HCT116 (cell line): ENCODE measurements at places on chromosomes 5 and 9. TPM values are rescaled to one million over a fixed set of nuclear protein-coding genes. Genes with fewer than 3 reads are reported as not detected.

GRCh38 chr5:31477516-31477915, 54.4 kb downstream of the DROSHA start:
- no peak for DNase-seq
- no peaks in the 10 kb centered on the region for H3K4me1 ChIP-seq
- H3K27ac ChIP-seq: no peak overlapping the region
- H3K27me3 ChIP-seq: no peaks in the 10 kb centered on the region

GRCh38 chr9:129451089-129451656, 169.7 kb downstream of the C9orf50 start:
- no peak for DNase-seq
- H3K4me1 ChIP-seq: no peaks in the 10 kb centered on the region
- H3K36me3 ChIP-seq: no peaks in the 10 kb centered on the region
- no peak overlapping the region for H3K27ac ChIP-seq
- no peak overlapping the region for H3K4me3 ChIP-seq

DNA sequence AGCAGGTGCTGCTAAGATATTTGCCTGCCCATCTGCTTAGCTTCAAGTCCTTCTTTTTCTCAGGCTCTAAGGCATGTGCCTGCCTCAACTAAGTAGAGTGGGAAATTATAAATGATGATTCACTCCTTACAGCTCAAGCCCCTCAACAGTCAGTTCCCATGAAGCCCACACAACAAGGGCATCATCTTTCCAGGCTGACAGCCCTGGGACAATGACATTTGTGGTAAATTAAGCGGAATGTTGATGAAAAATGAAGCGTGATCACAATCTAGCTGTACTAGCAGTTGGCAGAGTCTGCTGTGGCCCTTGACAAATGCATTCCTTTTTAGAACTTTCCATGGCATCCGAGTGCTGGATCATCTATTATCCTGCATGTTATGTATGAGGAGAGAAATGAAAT, 548.6 kb downstream of the KIF4B start:
- H3K4me1 ChIP-seq: no peaks in the 10 kb centered on the region
- no peaks in the 10 kb centered on the region for H3K36me3 ChIP-seq
- no peak overlapping the region for H3K27ac ChIP-seq
- H3K27me3 ChIP-seq: no peaks in the 10 kb centered on the region
- no peak overlapping the region for H3K4me3 ChIP-seq

GRCh38 chr5:110106750-110107149, 417.0 kb downstream of the MAN2A1 start:
- no peak overlapping the region for H3K4me3 ChIP-seq
- H3K27me3 ChIP-seq: peaks cover 13% of the 10 kb centered on the region
- H3K27ac ChIP-seq: no peak overlapping the region
- no peaks in the 10 kb centered on the region for H3K36me3 ChIP-seq
- H3K4me1 ChIP-seq: no peaks in the 10 kb centered on the region

- H3K36me3 ChIP-seq: no peaks in the 10 kb centered on the region
- no peak overlapping the region for H3K4me3 ChIP-seq
- H3K27ac ChIP-seq: no peak overlapping the region
- DNase-seq: no peak
- H3K27me3 ChIP-seq: no peaks in the 10 kb centered on the region
Measured at GRCh38 chr5:27962198-27962597, 923.8 kb upstream of the CDH9 start.

- no peaks in the 10 kb centered on the region for H3K36me3 ChIP-seq
- H3K4me1 ChIP-seq: no peaks in the 10 kb centered on the region
- no peak overlapping the region for H3K4me3 ChIP-seq
- no peaks in the 10 kb centered on the region for H3K27me3 ChIP-seq
- no peak overlapping the region for H3K27ac ChIP-seq
Measured at GRCh38 chr9:123049589-123050222, 16.2 kb downstream of the GPR21 start.

GRCh38 chr5:37565062-37565670, 186.0 kb downstream of the WDR70 start:
- H3K36me3 ChIP-seq: no peaks in the 10 kb centered on the region
- H3K27me3 ChIP-seq: no peaks in the 10 kb centered on the region
- no peak overlapping the region for H3K27ac ChIP-seq
- DNase-seq: no peak

DNA sequence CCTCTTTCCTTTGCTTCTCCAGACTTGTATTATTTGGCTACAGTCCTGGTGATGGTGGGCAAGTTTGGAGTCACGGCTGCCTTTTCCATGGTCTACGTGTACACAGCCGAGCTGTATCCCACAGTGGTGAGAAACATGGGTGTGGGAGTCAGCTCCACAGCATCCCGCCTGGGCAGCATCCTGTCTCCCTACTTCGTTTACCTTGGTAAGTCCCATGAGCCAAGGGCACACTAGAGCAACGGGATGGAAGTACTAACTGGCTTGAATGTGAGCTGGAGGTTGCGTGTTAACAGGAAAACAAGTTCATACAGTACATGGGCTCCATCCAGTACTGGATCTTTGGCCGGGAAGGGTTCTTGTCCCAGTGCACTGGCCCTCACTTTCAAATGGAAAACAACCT, 22.9 kb downstream of the SLC22A5 start:
- H3K36me3 ChIP-seq: peaks cover 19% of the 10 kb centered on the region
- no peak overlapping the region for H3K4me3 ChIP-seq
- no peak for DNase-seq
- H3K27ac ChIP-seq: no peak overlapping the region
- peaks cover 40% of the 10 kb centered on the region for H3K4me1 ChIP-seq

- H3K36me3 ChIP-seq: peaks cover 6% of the 10 kb centered on the region; the same call in 1 of the 2 replicates
- peak overlapping the region; percentile 95 for H3K4me3 ChIP-seq
- no peak for DNase-seq
Measured at GRCh38 chr5:150000990-150001659, 586 bp downstream of the HMGXB3 start.

DNA sequence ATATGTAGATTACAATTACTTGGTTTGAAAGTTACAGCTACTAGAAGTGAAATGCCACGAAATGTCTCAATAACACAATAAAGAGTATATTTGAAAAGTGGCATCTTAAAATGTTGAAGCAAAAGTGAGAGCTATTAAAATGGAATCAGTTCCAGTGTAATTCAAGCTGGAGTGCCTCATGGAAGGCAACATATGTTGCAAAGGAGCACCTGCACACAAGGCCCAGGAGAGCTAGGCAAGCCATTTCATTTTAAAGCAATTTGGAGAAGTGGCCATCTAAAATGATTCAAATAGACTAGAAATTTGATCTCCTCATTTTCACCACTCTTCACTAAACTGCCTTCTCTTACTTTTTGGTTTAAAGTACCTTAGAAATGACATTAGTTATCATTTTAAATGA, 167.8 kb downstream of the GABRB2 start:
- no peaks in the 10 kb centered on the region for H3K27me3 ChIP-seq
- DNase-seq: no peak
- H3K4me3 ChIP-seq: no peak overlapping the region
- no peaks in the 10 kb centered on the region for H3K36me3 ChIP-seq

GRCh38 chr9:121105531-121105930, 30.8 kb downstream of the CNTRL start:
- H3K27ac ChIP-seq: no peak overlapping the region
- no peaks in the 10 kb centered on the region for H3K27me3 ChIP-seq
- H3K36me3 ChIP-seq: no peaks in the 10 kb centered on the region
- no peak for DNase-seq
- H3K4me3 ChIP-seq: no peak overlapping the region

DNA sequence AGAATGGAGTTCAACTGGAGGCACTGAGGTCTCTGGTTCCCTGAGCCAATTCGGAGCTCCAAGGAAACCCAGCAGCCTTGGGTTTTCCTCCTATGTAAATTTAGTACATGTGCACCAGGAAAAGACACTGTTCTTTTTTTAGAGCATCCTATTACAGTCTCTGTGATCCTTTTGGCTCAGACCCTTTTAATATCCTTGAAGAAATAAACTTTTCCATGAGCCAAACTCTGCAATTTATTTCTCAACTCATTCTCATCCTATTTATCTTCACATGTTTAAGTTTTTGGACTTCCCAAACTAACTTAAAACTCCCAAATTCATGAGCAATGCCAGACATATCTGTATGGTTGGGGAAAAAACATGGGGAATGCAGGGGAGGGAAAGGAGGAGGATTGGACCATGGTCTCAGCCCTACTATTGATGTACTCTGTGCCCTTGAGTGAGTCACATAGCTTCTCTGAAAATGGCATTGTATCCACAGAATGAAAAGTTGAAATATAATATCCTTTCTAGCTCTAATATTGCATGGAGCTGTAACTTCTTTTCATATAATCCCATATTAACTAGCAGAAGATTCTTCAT, 76.6 kb downstream of the PAPPA start:
- H3K4me1 ChIP-seq: no peaks in the 10 kb centered on the region
- H3K4me3 ChIP-seq: no peak overlapping the region

GRCh38 chr9:78210841-78211301, 25.0 kb upstream of the CEP78 start:
- no peaks in the 10 kb centered on the region for H3K36me3 ChIP-seq
- no peak for DNase-seq
- no peaks in the 10 kb centered on the region for H3K27me3 ChIP-seq
- no peak overlapping the region for H3K4me3 ChIP-seq
- no peaks in the 10 kb centered on the region for H3K4me1 ChIP-seq

- no peak overlapping the region for H3K4me3 ChIP-seq
- no peak overlapping the region for H3K27ac ChIP-seq
- peaks cover 15% of the 10 kb centered on the region for H3K4me1 ChIP-seq
- DNase-seq: no peak
- no peaks in the 10 kb centered on the region for H3K36me3 ChIP-seq
Measured at GRCh38 chr9:124222918-124223720, 34.6 kb upstream of the NEK6 start.

DNA sequence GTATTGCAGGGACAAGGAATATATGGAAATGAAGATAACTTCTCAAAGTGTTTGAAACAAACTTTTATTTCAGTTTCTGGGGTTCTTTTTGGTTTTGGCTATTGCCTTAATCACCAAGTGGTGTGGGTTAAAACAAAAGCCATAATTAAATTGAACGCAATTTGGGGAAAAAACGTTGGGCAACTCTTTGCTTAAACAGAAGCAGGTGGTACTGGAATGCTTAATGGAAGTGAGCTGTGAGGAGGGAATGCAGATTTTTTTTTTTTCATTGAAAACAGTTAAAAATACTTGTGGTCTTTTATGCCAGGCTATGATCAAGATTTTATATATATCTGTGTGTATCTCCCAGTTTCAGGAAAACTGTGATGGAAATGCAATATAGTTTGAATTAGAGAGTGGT, 195.7 kb upstream of the TUT7 start:
- H3K36me3 ChIP-seq: no peaks in the 10 kb centered on the region
- DNase-seq: no peak
- peaks cover 54% of the 10 kb centered on the region; the same call in 1 of the 2 replicates for H3K27me3 ChIP-seq
- H3K27ac ChIP-seq: no peak overlapping the region
- H3K4me3 ChIP-seq: no peak overlapping the region

- H3K4me1 ChIP-seq: peaks cover 34% of the 10 kb centered on the region
- DNase-seq: peak; percentile 71
- no peak overlapping the region for H3K4me3 ChIP-seq
- H3K27me3 ChIP-seq: no peaks in the 10 kb centered on the region
Measured at GRCh38 chr9:95092262-95093072, 225.0 kb downstream of the FANCC start.

DNA sequence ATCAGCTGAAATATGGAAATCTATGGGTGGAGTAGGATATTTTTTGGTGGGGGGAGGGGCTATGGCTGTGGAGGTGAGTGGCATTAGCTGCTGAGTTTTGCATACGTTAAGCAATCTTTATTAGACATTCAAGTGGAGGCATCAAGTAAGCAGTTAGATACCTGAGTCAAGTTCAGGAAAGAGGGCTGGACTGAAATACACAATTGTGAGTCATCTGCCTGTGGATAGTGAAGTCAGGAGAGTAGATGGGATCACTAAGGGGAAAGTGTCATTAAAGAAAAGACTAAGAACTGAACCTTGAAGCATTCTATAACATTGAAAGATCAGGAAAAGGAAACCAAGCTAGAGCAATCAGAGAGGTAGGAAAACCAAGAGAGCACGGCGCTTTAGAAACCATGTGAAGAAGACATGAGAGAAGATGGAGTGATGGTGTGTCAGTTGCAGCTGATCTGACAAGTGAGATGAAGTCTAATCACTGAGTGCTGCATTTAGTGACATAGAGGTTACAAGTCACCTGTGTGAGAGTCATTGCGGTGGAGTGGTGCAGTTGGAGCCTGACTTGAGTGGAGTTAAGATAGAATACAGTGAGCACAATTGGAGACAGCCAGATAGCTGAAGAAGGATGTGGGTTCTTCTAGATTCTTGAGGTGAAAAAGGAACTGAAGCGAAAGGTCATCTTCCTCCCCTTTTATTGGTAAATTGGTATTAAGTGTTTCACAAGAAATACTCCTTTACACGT, 88.7 kb downstream of the PIP5K1B start:
- no peak for DNase-seq
- no peak overlapping the region for H3K4me3 ChIP-seq
- no peak overlapping the region for H3K27ac ChIP-seq
- H3K4me1 ChIP-seq: no peaks in the 10 kb centered on the region
- H3K27me3 ChIP-seq: peaks cover 41% of the 10 kb centered on the region
- no peaks in the 10 kb centered on the region for H3K36me3 ChIP-seq

DNA sequence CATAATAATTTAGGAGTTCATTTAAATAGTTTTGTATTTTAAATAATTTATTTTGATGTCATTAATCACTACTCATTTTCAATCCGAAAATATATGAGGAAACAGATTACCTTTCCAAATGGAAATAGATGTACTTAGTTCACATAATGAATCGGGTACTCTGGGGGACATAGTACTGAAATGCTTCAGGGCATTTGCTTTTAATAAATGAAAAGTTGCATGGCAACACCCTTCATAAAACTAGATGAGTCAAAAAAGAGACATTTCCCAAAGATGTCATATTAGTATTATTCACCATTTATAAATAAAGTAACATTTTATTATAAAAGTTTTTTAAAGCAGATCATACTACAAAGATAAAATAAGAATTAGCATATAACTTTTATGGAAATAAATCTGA, 177.8 kb downstream of the MCTP1 start:
- H3K27me3 ChIP-seq: no peaks in the 10 kb centered on the region
- H3K27ac ChIP-seq: no peak overlapping the region
- no peak overlapping the region for H3K4me3 ChIP-seq
- no peak for DNase-seq
- H3K4me1 ChIP-seq: no peaks in the 10 kb centered on the region

GRCh38 chr9:3359048-3359692, 166.6 kb downstream of the RFX3 start:
- H3K4me3 ChIP-seq: no peak overlapping the region
- no peak for DNase-seq
- H3K27ac ChIP-seq: no peak overlapping the region

The GLRA1 gene
- not detected for total RNA-seq

The PCDHB13 gene
- 0.22 TPM for total RNA-seq

The SMIM32 gene
- total RNA-seq: not detected

The FSTL4 gene
- total RNA-seq: 0.37 TPM

The PSMD5 gene
- total RNA-seq: 64.3 TPM

The PTTG1 gene
- 183 TPM for total RNA-seq

The BTNL3 gene
- total RNA-seq: not detected

The TRIM14 gene
- total RNA-seq: 24.4 TPM

The SLCO6A1 gene
- total RNA-seq: 0.69 TPM

The TBC1D13 gene
- total RNA-seq: 17.5 TPM

The REXO4 gene
- 24.6 TPM for total RNA-seq

The ADAMTSL1 gene
- total RNA-seq: not detected

The TSSK1B gene
- total RNA-seq: not detected
